ENCODE measurements at places on chromosomes 3 and 15.

DNA sequence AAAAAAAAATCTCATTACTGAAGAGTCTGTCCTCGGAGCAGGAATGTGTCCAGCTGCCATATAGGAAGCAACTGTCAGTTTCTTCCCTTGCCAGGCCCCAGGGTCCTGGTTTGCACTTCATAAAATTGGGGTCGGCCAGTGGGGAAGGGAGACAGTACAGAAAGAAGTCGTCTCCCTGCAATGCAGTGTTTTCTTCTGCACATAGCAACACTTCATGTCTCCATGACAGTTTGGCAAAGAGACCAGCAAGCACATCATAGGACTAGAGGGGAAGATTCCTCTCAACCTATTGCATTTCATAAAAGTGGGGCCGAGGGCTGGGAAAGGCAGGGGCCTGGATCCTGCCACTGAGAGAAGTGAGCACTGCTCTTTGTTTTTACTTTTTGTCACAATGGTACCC, 138.2 kb upstream of the HACD2 start:
- DNase-seq: no peak

DNA sequence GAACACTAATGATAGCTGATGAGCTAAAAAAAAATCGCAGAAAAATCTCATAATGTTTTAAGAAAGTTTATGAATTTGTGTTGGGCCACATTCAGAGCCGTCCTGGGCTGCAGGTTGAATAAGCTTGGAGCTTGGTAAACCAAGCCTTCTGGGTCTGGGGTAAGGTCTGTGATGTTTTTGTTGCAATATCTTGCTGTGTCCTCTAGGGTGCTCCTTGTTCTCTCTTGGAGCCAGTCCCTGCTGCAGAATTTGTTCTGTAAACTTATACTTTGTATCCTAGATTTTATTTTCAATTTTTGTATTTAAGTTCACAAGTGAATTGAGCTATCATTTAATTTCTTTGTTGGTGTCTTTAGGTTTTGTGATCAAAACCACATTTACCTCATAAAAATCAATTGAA, 143.7 kb downstream of the NR1D2 start:
- no peak for DNase-seq

- DNase-seq: no peak
Measured at GRCh38 chr3:87361271-87361670, 84.9 kb upstream of the POU1F1 start.

DNA sequence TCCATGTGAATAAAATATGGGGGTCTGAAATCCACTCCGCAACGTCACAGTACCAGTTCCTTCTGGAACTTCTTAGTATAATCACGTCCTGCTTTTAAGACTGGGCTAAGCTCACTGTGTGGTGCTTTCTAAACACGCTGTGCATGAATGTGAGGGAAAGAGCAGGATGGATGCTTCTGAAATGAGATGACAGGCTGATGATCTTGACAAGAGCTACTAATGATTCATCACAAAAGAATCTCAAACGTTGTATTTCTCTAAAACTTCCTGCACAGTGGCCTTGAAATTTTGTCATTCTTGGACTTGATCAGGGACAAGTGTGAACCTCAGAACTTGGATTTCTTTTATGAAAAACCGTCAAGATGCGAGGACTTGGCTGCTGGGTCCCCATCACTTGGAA, 221.4 kb downstream of the CADPS start:
- no peak for DNase-seq

GRCh38 chr15:43329960-43330779, at the start of gene LCMT2:
Gene LCMT2 (minus strand): TSS chr15:43330573. CDS start chr15:43330489, 84 bp downstream.
- DNase-seq: peak; percentile 82

DNA sequence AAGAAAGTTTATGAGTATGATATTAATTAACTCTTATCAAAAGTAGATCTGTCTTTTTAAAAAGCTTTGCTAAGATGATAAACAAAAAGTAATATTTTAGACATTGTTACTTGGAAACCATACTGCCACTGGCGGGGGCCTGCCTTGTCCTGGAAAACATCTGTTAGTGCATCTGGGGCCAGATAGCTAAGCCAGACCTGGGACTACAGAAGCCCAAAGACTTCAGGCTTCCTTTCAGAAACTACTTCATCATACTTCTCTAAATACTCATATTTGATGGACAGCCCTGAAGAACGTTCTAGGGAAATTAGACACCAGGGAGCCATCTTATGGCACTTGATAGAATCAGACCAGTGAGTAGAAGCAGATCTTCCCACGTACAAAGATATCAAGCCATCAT, 795.4 kb upstream of the SEMA6D start:
- DNase-seq: no peak

DNA sequence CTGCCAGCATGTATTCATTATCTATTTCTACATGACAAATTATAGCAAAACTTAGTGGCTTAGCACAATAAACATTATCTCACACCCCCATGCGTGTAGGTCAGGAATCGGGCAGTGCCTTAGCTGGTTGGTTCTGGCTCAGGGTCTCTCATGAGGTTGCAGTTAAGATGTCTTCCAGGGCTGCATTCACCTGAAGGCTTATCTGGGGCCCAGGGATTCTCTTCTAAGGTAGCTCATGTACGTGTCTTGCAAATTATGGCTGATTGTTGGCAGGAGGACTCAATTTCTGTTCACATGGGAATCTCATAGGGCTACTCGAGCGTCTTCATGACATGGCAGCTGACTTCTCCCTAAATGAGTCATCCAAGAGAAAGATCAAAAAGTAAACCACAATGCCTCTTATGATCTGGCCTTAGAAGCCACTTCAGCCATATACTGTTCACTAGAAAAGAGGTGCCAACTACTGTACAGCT, 42.9 kb upstream of the TSC22D2 start:
- no peak for DNase-seq

DNA sequence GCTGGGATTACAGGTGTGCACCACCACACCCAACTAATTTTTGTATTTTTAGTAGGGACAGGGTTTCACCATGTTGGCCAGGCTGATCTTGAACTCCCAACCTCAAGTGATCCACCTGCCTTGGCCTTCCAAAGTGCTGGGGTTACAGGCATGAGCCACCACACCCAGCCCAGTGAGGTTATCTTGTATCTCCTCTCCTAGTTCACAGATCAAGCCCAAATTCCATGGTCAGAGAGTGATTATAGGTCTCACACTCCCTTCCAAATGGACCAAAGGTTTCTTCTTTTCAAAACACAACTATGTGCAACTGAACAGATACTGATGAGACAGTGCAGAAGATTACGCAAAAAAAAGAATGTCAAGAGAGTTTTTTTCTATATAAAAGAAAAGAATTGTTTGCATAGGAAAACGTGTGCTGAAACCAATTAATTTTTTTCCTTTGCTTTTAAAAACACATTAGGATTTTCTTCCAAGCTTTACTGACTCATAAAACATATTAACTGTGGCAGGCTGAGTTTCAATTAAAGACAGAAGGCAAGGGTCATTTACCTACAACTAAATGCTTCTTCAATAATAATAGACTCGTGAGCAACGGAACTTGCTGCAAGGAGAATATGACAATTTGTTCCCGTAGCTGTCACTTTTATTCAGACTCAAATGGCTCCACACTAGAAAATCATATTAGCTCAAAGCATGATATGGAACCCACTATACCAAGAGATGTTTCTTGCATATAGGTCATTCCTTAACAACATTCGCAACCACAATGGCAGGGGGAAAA, 30.4 kb upstream of the THUMPD3 start:
- DNase-seq: no peak

DNA sequence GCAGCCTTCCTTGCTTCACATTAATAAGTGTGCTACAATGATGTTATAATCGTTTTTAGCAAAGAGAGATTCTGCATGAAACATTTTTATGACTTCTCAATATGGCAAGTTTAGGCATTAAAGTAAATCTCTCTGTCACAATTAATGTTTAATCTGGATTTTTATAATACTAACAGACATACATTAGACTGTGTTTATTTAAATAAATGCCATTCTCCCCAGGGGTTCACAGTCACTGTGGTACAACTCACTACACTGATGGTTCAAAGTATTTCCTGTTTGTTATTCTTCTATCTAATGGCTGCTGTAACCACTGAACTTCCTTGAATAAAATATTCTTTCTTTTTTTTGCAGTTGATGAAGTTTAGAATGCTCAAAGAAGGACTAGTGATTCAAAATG, 59.0 kb downstream of the SLC12A1 start:
- DNase-seq: no peak

DNA sequence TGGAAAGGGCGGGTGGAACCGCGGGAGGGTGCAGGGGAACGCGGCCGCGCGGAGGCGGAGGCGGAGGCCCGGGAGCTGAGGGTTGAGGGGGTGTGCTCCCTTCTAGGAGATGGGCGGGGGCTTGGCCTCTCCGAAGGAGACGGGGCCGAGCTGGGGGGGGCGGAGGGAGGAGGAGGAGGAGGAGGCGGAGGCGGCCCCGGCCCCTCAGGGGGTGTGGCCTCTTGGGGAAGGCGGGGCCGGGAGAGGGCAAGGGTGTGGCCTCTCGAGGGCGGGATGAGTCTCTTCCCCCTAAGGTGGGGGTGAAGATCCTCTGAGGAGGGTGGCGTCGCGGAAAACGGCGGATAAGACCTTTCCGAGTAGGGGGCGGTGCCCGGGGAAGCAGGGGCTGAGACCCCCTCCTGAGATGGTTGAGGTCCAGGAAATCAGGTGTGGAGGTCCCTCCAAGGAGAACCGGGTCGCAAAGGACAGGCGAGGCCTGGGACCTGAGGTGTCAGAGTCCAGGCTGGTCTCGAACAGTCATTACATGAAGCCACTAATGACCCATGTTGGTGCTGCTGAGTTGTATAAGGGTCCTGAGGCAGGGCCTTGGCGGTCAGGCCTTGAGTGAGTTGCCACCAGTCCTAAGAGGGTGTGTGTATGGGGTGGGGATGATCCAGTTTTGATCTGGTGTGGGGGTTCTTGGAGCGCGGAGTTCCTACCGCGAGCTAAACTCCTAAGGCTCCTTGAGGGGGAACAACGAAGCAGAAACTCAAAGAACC, 759 bp downstream of the WDR6 start:
- DNase-seq: peak; percentile 77

DNA sequence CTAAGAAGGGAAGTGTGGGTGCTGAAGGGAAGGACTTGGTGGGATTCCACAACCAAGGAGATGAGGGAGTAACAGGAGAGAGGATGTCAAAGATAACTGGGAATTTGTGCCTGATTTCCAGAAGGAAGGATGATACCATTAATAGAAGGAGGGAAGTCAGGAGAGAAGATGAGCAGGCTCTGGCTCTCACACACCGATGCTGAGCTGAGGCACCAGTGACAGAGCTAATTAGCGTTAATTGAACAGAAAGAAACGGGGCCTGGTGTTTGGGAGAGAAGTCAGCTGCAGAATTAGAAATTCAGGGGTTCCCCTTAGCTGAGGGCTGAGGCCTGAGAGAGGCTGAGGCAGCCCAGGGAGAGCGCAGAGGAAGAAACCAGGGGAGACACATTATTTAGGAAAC, 11.9 kb upstream of the PDIA5 start:
- DNase-seq: no peak

DNA sequence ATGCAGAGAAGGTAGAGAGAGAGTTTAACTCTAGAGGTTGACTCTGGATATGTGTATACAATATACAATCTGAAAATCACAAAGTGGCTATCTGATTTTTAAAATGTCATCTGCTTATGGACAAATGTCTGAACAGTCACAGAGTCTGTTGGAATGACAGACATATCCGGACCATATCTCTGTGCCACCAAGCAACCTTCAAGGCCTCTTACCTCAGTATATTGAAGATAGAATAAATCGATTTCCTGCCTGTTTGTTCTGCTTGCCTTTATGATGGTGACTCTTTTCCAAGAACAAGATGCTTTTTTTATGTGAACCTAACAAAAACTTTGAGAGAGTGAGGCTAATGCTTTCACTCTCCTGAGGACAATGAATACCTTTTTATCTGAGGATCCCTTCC, 151.1 kb downstream of the RBPMS2 start:
- DNase-seq: no peak

GRCh38 chr3:195270079-195270816, 711 bp downstream of the XXYLT1 start:
- DNase-seq: no peak

- DNase-seq: no peak
Measured at GRCh38 chr3:183203670-183204069, 41.1 kb upstream of the LAMP3 start.

DNA sequence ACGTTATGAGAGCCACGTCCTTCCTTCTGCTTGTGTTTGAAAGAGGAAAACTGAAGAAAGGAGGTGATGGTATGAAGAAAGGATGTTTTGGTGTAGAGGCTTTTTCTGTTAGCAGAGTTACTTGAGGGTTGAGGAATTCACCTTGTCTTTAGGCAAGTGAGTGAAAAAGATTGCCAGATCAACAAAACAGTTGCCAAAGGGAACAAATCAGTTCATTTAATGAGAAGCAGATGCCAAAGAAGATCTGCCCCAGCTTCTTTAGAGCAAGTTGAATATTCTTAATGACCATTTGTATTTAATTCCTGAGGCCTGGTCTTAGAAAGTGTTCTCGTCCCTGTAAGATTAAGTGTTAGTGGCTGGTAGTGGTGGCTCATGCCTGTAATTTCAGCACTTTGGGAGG, 2.6 kb downstream of the CHCHD6 start:
- no peak for DNase-seq

DNA sequence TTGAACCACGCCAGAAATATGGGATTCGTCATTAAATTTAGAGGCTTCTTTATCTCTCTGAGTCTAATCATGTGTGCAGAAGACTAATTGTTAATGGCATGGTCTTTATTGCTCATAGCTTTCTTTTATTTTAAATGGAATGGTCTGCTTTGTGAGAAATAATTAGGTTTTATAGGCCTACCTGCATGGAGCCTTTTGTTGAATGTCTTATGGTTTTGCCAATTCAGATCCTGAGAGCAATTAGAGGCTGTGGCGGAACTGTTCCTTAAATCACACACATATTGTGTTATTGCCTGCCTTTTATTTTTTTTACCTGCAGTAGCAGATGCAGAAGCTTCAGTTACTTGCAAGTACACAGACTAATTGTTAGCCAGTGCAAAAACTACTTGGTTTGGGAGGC, 306.2 kb downstream of the NLGN1 start:
- no peak for DNase-seq
